Endothelial cell (in vitro differentiated cells): ENCODE measurements at places on chromosomes 7 and 10.
A peak's percentile ranks its signal among the peaks of the same experiment; 100 is the strongest.

DNA sequence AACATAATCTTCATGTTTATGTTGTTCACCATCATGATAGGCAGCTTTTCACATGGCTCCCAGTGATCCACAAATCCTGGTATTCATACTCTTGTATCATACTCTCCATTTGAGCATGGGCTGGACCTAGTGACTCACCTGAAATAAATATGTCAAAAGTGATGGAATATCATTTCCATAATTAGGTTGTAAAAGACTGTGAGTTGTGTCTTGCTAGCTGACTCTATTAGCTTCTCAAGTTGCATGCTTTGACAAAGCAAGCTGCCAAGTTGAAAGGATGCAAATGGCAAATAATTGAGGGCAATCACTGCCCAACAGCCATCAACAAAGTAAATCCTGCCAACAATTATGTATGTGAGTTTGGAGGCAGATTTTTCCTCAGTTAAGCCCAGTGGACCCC, 300.4 kb downstream of the AHR start:
- H3K4me3 ChIP-seq, result no peak overlapping the region
- H3K36me3 ChIP-seq, result no peaks in the 10 kb centered on the region
- H3K27me3 ChIP-seq, result no peaks in the 10 kb centered on the region
- no peak overlapping the region for H3K27ac ChIP-seq

GRCh38 chr7:840001-840600, 7.8 kb downstream of the SUN1 start:
- H3K27ac ChIP-seq, result peak overlapping the region; percentile 25
- H3K36me3 ChIP-seq, result peaks cover 50% of the 10 kb centered on the region
- peaks cover 5% of the 10 kb centered on the region for H3K27me3 ChIP-seq
- peak overlapping the region; percentile 56 for H3K4me3 ChIP-seq
- DNase-seq, result no peak

GRCh38 chr10:124088915-124089314, 4.5 kb downstream of the CHST15 start:
- peak overlapping the region; percentile 80 for H3K4me3 ChIP-seq
- peaks cover 58% of the 10 kb centered on the region for H3K4me1 ChIP-seq
- peaks cover 17% of the 10 kb centered on the region for H3K36me3 ChIP-seq

GRCh38 chr10:35203745-35204144, 77.1 kb downstream of the CREM start:
- H3K4me1 ChIP-seq, result peaks cover 7% of the 10 kb centered on the region
- H3K27ac ChIP-seq, result no peak overlapping the region
- no peak for DNase-seq
- no peak overlapping the region for H3K4me3 ChIP-seq
- H3K27me3 ChIP-seq, result peaks cover 2% of the 10 kb centered on the region

- no peak overlapping the region for H3K27ac ChIP-seq
- no peak for DNase-seq
- H3K27me3 ChIP-seq, result peaks cover 4% of the 10 kb centered on the region
- H3K36me3 ChIP-seq, result peaks cover 6% of the 10 kb centered on the region
Observed at GRCh38 chr10:122478971-122479370, 17.6 kb downstream of the HTRA1 start.

GRCh38 chr10:44382131-44382858, 2.6 kb downstream of the CXCL12 start:
- H3K4me1 ChIP-seq, result peaks cover 15% of the 10 kb centered on the region
- no peaks in the 10 kb centered on the region for H3K36me3 ChIP-seq
- no peak overlapping the region for H3K27ac ChIP-seq
- no peak for DNase-seq
- H3K27me3 ChIP-seq, result peaks cover 20% of the 10 kb centered on the region

DNA sequence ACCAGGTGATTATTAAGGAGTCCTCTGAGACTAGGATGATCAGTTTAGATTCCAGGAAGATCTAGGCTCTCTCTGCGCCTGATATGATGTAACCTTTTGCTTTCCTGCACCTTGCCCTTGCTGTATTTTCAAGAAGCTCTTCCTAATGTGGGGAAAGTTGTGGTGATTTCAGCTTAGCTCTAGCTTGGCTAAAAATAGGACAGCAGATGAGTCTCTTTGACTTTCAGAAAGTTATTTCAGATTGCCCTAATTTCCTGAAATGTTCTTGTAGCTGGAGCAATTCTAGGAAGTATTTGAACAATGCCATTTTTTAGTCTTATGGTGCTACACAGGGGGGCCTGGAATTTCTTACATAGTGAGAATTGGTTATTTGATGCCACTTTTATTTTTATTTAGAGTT, 3.8 kb downstream of the LCOR start:
- H3K27me3 ChIP-seq, result peaks cover 11% of the 10 kb centered on the region
- H3K4me1 ChIP-seq, result peaks cover 31% of the 10 kb centered on the region
- peak overlapping the region; percentile 56 for H3K4me3 ChIP-seq
- H3K36me3 ChIP-seq, result peaks cover 8% of the 10 kb centered on the region
- no peak for DNase-seq

DNA sequence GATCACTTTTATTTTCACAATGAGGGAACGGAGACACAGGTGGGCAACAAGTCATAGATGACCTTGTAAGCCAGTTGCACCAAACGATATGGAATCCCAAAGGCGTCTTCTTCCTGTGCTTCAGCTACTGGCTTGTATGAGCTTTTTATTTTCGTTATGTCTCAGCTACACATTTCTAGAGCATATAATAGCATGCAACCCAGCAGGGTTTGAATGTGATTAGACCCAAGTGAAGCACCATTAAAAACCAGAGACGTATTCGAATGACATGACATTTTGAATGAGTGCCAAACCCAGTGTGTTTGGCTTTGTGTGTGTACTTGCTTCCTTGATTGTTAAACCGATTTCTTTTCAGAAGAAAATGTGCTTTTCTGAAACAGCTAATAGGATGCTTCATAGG, 963.2 kb upstream of the CELF2 start:
- H3K36me3 ChIP-seq, result no peaks in the 10 kb centered on the region
- H3K4me3 ChIP-seq, result no peak overlapping the region
- H3K27me3 ChIP-seq, result no peaks in the 10 kb centered on the region
- DNase-seq, result no peak
- no peak overlapping the region for H3K27ac ChIP-seq

GRCh38 chr7:149013876-149014275, 14.4 kb downstream of the PDIA4 start:
- peak overlapping the region; percentile 55 for H3K27ac ChIP-seq
- H3K36me3 ChIP-seq, result peaks cover 37% of the 10 kb centered on the region
- peak overlapping the region; percentile 52 for H3K4me3 ChIP-seq
- peaks cover 18% of the 10 kb centered on the region for H3K4me1 ChIP-seq

DNA sequence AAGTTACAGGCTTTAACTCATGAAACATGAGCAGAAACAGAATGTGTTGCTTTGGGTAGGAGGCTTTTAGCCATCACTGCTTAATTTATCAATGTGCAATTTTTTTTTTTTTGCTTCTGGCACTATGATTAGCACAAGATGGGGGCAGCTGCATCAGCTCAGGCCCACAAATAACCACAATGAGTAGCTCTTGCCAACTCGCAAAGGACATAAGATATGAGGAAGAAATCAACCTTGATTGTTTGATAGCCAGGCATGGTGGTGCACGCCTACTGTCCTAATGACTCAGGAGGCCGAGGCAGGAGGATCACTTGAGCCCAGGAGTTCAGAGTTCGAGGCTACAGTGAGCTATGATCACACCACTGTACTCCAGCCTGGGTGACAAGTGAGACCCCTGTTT, 12.3 kb downstream of the NOD1 start:
- no peak for DNase-seq
- no peak overlapping the region for H3K27ac ChIP-seq
- no peaks in the 10 kb centered on the region for H3K36me3 ChIP-seq
- no peak overlapping the region for H3K4me3 ChIP-seq

GRCh38 chr10:132832186-132832969, 46.4 kb upstream of the NKX6-2 start:
- no peak overlapping the region for H3K4me3 ChIP-seq
- DNase-seq, result no peak
- peaks cover 6% of the 10 kb centered on the region for H3K27me3 ChIP-seq
- no peak overlapping the region for H3K27ac ChIP-seq
- no peaks in the 10 kb centered on the region for H3K36me3 ChIP-seq

DNA sequence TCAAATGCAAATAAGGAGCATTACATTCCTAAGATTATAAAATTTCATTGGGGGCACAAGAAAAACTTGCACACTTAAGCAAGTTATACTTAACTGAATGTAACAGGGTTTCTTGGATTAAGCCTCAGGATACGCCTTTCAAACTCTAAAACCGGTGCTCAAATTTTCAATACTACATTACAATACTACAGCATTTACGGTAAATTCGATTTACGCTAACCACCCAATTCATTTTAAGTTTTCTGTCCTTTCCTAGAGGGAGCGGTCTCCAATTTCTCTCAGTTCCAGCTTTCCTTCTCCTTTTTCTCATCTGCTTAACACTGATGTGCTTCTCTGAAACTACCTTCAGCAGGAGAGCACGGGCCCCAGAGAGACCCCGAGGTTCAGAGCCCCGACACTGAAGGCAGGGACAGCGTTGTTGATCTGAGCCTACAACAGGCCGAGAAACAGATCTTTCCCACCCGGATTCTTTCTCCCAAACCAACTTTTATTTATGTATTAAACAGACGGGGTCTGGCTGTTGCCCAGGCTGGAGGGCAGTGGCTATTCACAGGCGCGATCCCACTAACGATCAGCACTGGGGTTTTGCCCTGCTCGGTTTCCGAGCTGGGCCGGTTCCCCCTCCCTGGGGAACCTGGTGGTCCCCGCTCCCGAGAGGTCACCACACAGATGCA, 798 bp downstream of the ZNF425 start:
- H3K4me3 ChIP-seq, result peak overlapping the region; percentile 100
- H3K4me1 ChIP-seq, result peaks cover 18% of the 10 kb centered on the region
- no peak for DNase-seq
- H3K27me3 ChIP-seq, result peaks cover 20% of the 10 kb centered on the region
- H3K27ac ChIP-seq, result peak overlapping the region; percentile 45

- peaks cover 8% of the 10 kb centered on the region for H3K27me3 ChIP-seq
- no peaks in the 10 kb centered on the region for H3K4me1 ChIP-seq
- no peak for DNase-seq
- H3K4me3 ChIP-seq, result no peak overlapping the region
- no peak overlapping the region for H3K27ac ChIP-seq
Observed at GRCh38 chr10:84184517-84184916, 9.8 kb upstream of the CDHR1 start.

DNA sequence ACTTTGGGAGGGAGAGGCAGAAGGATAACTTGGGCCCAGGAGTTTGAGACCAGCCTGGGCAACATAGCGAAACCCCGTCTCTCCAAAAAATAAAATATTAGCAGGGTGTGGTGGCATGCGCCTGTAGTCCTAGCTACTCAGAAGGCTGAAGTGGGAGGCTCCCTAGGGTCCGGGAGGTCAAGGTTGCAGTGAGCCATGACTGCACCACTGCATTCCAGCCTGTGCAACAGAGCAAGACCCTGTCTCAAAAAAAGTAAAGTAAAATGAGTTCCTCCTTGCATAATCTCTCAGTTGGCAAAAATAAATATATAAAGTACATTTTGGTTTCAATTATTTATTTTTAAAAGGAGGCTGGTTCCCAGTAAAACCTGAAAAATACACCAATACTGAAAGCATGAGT, 11.8 kb downstream of the NANOS1 start:
- DNase-seq, result no peak
- H3K27ac ChIP-seq, result peak overlapping the region; percentile 16
- H3K27me3 ChIP-seq, result no peaks in the 10 kb centered on the region
- H3K4me1 ChIP-seq, result no peaks in the 10 kb centered on the region

DNA sequence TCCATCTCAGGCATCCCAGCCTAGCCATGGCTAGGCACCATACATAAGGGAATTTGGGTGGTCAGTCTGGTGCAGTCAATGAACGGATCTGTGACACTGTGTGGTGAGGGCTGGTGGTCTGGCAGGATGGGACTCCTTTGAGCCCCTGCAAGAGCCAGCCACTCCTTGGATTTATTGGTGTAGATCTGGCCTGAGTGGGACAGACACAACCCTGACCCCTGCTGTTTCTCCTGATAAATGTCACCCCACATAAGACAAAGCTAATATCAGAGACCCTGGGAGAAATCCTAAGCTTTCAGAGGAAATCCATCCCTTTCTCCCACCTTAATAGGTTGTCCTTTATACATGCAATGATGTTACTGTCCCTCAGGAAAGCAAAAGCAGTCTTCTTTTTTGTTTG, 2.3 kb downstream of the FBXO24 start:
- H3K4me1 ChIP-seq, result peaks cover 35% of the 10 kb centered on the region
- peak overlapping the region; percentile 78 for H3K4me3 ChIP-seq
- H3K27ac ChIP-seq, result no peak overlapping the region

DNA sequence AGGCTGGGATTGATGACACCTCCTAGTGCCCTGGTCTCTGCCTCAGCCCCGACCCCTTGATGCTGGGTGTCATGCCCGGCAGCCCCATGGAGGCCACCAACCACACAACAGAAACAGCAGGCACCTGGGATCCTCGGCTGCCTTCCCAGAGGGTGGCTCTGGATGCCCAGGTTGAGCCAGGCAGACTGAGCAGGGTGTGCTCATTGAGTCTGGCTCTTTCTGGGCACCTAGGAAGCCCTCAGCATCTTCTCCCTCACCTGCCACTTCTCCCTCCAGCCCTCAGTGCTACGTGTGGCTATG, 484.5 kb upstream of the MGMT start:
- H3K4me3 ChIP-seq, result no peak overlapping the region
- H3K27ac ChIP-seq, result no peak overlapping the region
- no peaks in the 10 kb centered on the region for H3K36me3 ChIP-seq
- H3K4me1 ChIP-seq, result peaks cover 4% of the 10 kb centered on the region
- peaks cover under 1% of the 10 kb centered on the region for H3K27me3 ChIP-seq
- no peak for DNase-seq

DNA sequence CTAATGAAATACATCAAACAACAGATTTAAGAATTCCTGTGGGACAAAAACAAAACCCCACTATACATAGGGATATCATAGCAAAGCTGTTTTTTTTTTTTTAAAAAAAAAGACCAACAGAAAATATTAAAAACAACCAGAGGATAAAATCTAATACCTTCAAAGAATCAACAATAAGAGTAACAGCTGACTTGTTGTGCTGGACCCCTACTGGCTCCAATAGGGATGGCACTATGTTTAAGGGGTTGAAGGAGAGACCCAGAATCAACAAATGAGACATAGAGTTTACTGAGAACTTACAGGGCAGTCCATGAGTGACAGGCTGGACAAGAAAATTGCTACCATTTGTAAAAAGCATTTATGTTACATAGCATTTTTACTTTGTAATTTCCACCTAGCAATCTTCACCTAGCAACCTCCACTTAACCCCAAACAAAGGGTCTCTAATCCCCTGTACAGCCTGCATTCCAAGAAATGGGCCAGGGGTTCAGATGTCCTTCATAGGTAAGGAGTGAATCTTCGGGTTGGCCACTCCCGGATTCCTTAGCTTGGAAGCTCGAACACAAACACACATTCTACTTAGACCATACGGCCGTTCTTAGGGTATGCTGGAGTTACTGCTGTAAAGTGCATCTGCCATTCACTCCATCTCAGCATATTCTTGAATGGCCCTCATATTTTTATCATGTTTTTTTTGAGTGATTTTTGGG, 25.8 kb downstream of the ASZ1 start:
- no peaks in the 10 kb centered on the region for H3K27me3 ChIP-seq
- DNase-seq, result peak; percentile 23
- H3K4me1 ChIP-seq, result no peaks in the 10 kb centered on the region
- H3K36me3 ChIP-seq, result no peaks in the 10 kb centered on the region
- H3K27ac ChIP-seq, result no peak overlapping the region
